NCI-H2029 (cell line): ENCODE measurements at places on chromosomes 3 and 15.

- no peak for DNase-seq
Observed at GRCh38 chr3:139127101-139127500, 82.4 kb upstream of the PRR23C start.

DNA sequence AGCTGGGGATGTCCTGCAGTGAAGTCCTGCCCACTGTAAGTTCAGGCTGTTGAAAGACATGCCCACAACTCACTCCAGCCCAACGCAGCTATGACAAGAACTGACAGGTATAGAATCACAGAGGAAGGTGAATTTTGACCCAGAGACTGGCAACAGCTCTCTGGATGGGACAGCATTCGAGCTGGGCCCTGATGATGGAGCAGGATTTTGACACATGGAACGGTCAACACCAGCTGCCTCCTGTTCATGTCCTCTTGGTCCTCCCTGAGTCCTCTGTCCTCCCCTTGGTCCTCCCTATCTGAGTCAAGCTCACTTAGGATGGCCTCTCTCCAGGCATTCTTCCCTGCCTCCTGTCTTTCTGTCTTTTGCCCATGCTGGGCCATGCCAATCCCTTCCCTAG is 15.2 kb upstream of the ACAN start:
- no peak for DNase-seq

DNA sequence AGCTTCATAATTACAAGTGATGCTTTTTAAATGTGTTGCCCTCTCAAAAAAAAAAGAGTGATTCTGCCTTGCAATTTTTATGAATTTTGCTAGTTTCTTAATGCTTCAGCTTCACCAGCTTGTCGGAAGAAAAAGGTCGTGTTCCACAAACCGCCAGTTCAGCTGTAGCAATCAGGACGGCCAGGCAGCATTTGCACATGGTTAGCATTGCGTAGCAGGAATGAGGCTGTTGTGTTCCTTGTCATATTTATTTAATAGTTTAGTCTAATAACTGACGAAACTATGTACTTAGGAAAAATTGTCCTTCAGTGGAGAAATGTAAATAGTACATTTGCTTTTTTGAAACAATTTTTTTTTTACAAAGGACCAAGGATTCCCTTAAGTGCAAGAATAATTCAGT is 64.9 kb upstream of the SELENOK start:
- DNase-seq: peak; percentile 54

- peak; percentile 33 for DNase-seq
Observed at GRCh38 chr3:64650096-64650622, 37.6 kb downstream of the ADAMTS9 start.

- DNase-seq: no peak
Observed at GRCh38 chr3:133649486-133650068, 12.2 kb downstream of the TOPBP1 start.

DNA sequence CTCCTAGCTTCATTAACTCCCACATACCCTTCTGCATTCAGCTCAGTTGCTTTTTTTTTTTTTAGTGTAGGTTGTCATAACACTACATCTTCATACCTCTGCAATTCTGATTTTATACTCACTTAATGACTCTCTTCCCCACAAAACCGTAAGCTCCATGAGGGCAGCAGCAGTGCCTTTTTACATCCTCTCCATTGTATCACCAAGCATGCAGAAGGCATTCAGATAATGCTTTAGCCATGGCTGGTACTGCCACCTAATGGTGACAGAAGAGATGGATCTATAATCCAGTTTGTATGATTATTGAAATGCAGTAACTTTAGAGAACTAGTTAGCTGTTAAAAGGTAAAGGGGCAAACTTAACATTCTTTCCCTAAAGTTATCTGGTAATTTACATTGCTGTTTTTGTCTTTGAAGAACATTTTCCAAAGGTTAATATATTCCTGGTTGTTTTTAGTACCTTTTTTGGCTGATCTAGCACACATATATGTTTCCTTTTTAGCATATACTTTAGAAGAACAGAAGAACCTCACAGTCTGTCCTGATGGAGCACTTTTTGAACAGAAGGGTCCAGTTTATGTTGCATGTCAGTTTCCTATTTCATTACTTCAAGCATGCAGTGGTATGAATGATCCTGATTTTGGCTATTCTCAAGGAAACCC is 36.8 kb downstream of the ATP1B3 start:
- DNase-seq: peak; percentile 44

GRCh38 chr3:101043687-101044078 is 50.5 kb upstream of the ABI3BP start:
- no peak for DNase-seq
